K562 (cell line): ENCODE measurements at places on chromosomes 13 and 19. TPM values are rescaled to one million over a fixed set of nuclear protein-coding genes. Genes with fewer than 3 reads are reported as not detected.

DNA sequence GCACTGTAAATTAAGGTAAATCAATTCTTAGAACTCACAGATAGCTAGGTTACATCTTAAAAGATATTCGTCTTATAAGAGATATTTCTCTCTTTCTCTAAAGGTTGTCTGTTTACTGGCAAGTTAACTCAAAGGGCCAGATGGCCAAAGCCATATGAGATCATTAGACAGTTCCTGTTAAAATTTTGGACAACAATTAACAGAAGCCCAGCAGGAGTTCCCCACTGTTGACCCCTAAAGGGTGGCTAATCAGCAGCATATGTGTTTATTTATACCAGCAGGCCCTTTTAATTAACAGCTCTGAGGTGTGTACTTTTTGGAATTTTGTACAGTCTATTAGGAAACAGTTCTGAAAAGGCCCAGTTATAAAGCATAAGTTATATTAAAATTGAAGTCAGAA, 245.8 kb downstream of the LIG4 start:
- H3K4me1 ChIP-seq, result no peaks in the 10 kb centered on the region
- no peak for DNase-seq
- H3K27ac ChIP-seq, result no peak overlapping the region
- no peaks in the 10 kb centered on the region for H3K27me3 ChIP-seq
- H3K4me3 ChIP-seq, result no peak overlapping the region

The DPP9 gene
- polyA plus RNA-seq, result 27.8 and 30.6 TPM in 2 replicates

The URAD gene
- polyA plus RNA-seq, result not detected in 2 replicates

GRCh38 chr19:43316591-43317319, 36.7 kb upstream of the CD177 start:
- no peaks in the 10 kb centered on the region for H3K4me1 ChIP-seq
- no peak overlapping the region for H3K27ac ChIP-seq
- no peak overlapping the region for H3K4me3 ChIP-seq

The ZNF723 gene
- 0.04 TPM in 1 of 2 replicates, not detected in the other for polyA plus RNA-seq

The PLK5 gene
- polyA plus RNA-seq, result 0.07 and 0.27 TPM in 2 replicates

DNA sequence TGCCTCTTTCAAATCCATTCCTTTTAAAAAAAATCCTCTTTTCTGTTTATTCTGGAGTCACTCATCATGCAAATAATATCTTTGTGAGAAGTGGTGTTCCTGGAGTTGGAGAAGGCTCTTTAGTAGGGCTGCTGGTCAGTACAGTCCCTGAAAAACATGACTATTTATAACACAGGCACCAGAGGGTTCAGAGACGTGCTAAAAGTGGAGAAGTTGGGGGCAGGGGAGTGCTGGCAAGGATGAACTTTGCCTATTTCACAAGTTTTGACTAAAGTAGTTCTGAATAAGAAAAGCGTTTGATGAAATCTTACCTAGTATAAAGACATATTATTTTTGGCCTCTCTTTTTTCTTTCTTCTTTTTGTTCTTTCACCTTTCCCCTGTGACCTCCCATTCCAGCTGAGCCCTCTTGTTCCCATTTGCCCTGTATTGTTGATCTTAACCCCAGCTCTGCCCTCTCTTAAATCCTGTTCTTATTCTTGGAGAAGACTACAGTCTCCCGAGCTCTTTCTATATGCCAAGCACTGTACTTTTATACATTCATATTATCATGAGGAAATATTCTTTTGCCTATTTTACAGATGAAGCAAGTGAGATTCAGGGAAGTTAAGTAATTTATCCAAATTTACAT, 129.1 kb downstream of the TM9SF2 start:
- no peaks in the 10 kb centered on the region for H3K27me3 ChIP-seq
- no peaks in the 10 kb centered on the region for H3K36me3 ChIP-seq
- H3K4me3 ChIP-seq, result no peak overlapping the region
- H3K4me1 ChIP-seq, result no peaks in the 10 kb centered on the region

The CYP2A7 gene
- not detected in 2 replicates for polyA plus RNA-seq

The ZNF541 gene
- 0.03 and 0.04 TPM in 2 replicates for polyA plus RNA-seq

- no peaks in the 10 kb centered on the region for H3K36me3 ChIP-seq
- peaks cover 21% of the 10 kb centered on the region for H3K27me3 ChIP-seq
- no peaks in the 10 kb centered on the region for H3K4me1 ChIP-seq
These were observed 41.3 kb downstream of the FLT3 start for GRCh38 chr13:28058866-28059613.

- H3K27ac ChIP-seq, result no peak overlapping the region
- H3K36me3 ChIP-seq, result no peaks in the 10 kb centered on the region
- H3K4me1 ChIP-seq, result no peaks in the 10 kb centered on the region
- H3K4me3 ChIP-seq, result no peak overlapping the region
These were observed 71.4 kb downstream of the MIPEP start for GRCh38 chr13:23817830-23818229.

The MADCAM1 gene
- polyA plus RNA-seq, result 0.12 and 0.36 TPM in 2 replicates

The ZNF83 gene
- polyA plus RNA-seq, result 49.9 and 51.9 TPM in 2 replicates
